ENCODE measurements at places on chromosomes 3 and 15. TPM values are rescaled to one million over a fixed set of nuclear protein-coding genes. Genes with fewer than 3 reads are reported as not detected.

The SGO1 gene
- 21.6 TPM for total RNA-seq

The SKIL gene
- 165 TPM for total RNA-seq

DNA sequence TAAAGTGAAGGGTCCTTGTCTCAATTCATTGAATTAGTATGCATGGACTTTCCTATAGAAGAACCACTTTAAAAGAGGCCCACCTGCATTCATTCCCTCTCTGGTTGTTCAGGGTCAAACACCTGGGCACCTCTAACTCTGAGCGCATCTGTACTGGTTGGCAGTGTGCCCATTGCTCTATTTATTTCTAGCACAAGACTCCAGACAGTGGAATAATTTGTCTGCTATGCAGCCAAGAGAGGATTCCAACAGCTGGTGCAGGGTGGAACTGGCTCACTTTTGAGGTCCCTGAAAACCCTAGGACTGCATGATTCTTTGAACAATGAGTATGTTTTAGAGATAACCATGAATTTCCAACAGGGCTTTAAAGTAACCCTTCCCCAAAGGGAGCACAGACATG, 57.9 kb downstream of the CCDC33 start:
- no peak for DNase-seq

DNA sequence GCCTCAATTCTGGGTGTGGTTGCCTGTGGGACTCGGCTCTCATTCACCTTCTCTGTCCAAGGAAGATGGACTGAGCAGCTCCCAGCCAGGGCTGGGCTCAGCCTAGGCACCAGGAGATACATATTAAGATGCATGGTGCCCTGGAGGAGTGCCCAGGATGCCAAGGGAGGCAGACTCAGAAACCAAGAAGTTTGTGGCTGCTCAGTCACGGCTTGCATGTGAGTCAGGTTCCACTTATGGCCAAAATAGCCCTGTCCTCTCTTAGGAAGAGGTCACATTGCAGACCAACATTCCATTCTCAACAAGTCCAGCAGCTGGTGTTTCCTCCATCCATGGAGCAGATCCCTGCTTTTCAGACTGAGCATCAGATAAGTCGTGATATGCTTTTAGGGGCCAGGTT, 21.8 kb downstream of the CDCP1 start:
- no peak for DNase-seq

The GTF2A2 gene
- 36.4 TPM for total RNA-seq

- peak; percentile 73 for DNase-seq
Observed at GRCh38 chr15:43370310-43370974, 401 bp downstream of the ZSCAN29 start.

DNA sequence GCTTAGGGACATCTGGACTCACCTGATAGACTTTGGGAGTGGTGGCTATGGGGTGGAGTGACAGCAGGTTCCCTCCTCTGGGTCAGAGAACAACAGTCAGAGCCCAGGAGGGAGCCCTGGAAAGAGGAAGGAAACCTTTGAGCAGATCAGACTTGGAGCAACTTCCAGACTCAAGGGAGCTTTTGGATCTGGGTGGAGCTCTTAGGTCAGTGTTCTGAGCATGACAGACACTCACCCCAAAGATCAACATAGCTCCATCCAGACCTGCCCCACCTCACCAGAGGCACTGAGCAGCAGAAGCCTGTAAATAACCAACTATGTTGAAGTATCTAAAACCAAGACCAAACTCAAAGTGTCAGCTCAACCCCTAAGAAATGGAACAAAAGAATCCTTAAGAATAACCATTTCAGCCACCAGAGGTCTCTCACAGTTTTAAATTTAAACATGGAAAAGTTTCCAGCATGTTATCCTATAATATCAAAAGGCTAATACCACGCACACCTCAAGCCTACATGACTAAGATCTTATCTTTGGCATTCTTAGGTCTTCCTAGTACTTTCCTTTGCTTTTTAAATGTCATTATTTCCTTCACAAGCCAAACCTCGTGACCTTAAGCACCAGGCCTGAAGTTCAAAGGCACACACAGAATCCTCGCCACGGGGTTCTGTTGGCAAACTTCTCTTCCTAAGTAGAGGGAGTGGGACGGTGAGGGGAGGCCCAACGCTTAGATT, 56.4 kb downstream of the UMPS start:
- DNase-seq: no peak

GRCh38 chr3:194204042-194204987, 68.4 kb downstream of the HES1 start:
- DNase-seq: peak; percentile 80

The CCDC12 gene
- total RNA-seq: 40.0 TPM

DNA sequence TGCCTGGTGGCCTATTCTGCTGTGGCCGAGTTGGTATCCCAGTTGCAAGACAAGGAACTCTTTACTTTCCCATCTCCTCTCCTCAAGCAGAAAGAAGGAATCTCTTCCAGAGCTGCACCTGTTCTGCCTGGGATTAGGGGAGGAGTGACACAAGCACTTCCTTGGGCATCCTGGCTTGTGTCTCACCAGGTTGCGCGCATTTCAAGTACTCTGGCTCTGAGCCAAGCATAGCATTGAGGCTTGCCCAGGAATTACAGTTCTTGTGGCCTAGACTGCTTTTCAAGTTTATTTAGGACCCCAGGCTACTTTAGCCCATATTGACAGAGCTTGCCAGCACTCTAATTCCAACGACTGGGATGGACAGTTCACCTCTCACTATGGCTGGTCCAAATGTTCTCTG, 150.5 kb downstream of the RSRC1 start:
- no peak for DNase-seq

GRCh38 chr3:187726564-187726963, 18.7 kb downstream of the BCL6 start:
- no peak for DNase-seq

The GUCA1C gene
- not detected for total RNA-seq

The ERICH6 gene
- total RNA-seq: not detected

GRCh38 chr15:89749951-89750559, 994 bp downstream of the MESP1 start:
- DNase-seq: no peak

DNA sequence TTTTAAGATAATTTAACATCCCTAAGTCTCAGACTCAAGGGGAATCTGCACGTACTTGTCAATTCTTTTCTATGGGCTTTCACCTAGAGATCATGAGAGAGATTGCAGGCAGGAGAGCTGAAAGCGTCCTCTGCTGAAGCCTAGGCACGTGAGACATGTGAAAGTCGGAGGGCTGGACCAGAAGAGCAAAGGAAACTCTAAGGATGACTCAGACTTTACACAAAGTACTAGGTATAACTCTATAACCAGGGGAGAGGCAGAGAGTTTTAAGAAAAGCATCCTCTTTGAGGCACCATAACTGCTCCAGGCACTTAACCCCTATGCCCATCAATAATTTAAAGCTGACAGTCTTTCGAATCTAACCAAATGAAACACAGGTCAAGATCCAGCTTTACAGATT, 436.6 kb downstream of the VGLL3 start:
- DNase-seq: no peak

The SPINK8 gene
- total RNA-seq: not detected

The FMN1 gene
- 1.7 TPM for total RNA-seq

DNA sequence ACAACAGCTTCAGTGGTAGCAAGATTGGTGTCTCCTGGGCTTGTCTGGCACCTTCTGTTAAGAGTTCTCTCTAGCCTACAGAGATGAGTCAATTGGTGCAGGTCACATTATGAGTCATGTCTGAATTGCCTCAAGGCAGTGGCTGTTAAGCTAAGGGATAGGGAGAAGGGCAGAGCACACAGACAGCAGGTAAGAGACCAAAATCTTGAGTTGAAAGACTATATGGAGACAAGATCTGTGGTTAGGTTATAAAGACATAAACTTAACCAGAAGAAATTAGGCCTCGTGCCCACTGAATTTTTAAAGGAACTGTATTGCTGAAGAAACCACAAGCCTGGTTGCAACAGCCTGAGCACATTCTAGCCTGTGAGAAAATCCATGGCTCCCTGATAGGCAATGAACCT, 19.2 kb upstream of the KPNA1 start:
- DNase-seq: no peak

- peak; percentile 79 for DNase-seq
Observed at GRCh38 chr15:45704329-45705249, 69.8 kb downstream of the SQOR start.

The HCLS1 gene
- total RNA-seq: 0.48 TPM

The LRRC31 gene
- total RNA-seq: not detected

DNA sequence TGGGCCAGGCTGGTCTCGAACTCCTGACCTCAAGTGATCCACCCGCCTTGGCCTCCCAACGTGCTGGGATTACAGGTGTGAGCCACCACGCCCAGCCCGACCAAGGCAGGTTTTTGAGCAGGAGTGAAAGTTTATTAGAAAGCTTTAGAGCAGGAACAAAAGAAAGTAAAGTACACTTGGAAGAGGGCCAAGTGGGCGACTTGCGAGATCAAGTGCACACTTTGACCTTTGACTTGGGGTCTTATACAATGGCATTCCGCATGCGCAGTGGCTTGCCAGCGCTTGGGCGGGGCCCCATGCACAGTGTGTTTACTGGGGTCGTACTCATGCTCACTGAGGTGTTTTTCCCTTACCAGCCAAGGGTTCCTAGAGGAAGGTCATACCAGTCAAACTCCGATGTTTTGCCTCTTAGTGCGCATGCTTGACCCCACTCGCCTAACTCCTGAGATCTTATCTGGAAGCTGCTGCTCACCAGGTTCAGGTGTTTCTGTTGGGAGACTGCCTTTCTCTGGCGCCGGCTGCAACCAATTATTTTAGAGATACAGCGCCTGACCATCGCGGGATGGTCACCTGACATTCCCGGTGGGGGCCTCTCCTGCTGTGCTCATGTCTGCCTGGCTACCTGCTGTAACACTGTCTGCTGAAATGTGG, 46.9 kb upstream of the FLNB start:
- no peak for DNase-seq

DNA sequence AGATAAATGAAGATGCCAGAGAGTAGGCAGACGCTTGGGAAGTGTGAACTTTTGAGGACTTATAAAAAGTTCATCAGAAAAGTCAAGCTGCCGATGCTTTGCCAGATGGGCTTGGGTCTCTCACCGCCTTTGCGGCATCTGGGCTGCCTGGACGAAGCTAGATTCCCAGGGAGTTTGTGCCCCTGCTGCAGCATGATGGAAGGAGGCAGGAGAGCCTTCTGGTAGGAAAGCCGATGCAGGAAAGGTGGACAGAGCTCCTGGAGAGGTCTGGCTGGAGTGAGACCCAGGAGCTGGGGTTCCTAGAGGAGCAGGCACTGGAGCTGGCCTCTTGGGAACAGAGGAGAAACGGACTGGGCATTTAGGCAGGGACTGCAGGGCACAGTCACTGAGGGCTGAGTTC, 51.9 kb upstream of the ATP2B2 start:
- no peak for DNase-seq

The TRPM1 gene
- 0.48 TPM for total RNA-seq

GRCh38 chr3:170493712-170494182, 75.1 kb downstream of the CLDN11 start:
- DNase-seq: no peak

DNA sequence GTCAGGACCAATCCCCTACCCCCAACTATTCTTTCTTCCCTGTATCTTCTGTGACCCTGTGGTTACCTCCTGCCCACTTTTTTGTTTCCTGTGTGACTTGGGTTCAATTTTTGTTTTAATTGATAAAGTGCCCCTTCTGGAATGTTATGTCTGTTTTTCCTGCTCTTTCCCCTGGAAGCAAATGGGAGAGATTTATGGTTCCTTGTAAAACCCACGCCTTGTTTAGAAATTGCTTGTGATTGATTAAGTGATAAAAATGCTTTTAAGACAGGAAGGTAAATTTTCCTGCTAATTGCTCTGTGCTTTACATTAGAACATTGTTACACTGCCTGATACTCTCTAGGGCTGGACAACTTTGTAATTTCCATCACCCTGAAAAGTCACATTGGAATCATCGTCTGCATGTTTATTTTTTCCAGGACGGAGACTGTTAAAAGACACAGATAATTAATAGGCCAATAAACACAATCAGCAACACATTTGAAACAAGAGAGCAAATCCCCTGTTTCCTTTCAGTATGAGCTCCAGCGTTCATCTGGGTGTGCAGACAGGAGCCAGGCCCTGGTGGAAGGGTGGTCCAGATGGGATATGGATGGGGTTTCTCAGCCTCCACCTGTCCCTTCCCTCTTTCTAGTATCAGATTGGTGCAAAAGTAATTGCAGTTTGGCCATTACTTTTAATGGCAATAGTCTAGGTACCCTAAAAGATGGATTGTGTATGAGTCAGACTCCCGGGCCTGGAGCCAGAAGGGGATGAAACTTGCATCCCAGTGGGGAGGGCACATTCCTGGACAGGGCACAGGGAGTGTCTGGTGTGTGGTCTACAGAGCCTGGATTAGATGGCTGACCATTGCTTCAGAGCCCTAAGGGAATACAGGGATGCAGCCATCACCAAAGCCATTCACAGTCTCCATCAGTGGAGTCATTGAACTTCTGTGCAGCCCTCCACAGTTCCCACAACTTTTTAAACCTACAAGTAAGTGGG, 58.1 kb upstream of the AGBL1 start:
- no peak for DNase-seq

- no peak for DNase-seq
Observed at GRCh38 chr15:53490341-53490740, 269.1 kb downstream of the WDR72 start.

The GOLGA6L6 gene
- total RNA-seq: not detected

DNA sequence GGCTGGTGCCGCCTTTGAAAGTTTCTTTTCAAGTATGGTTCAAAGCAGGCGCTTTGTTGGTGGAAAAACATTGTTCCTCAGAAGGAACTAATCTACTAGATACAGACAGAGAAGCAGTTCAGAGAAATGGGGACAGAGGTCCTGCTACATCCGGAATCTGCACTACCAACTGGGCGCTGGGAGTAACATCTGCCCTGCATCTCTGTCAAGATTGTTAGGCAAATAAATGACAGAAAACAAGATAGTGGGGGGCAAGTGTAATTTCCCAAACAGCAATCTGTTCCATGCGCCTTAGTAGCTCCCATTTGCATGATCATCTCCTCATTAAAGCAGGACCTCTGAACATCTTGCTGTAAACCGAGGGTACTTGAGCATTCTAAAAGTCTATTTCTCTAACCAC, 17.4 kb downstream of the TLE3 start:
- no peak for DNase-seq

DNA sequence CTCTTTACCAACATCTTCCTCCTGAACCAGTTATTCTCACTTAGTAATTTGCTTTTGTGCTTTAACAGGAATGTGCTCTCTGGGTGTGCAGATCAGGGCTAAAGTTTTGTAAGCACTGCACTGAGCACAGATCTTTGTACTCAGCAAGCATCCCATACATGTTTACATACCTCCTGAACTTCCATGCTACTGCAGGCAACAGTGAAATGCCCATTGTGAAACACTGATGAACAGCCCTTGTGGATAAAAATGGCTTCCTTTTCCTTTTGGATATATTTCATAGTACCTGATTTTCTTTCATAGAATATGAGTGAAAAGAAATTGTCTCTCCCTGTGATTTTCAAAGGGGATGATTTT, 855.9 kb downstream of the MCTP2 start:
- no peak for DNase-seq

The TYRO3 gene
- 72.6 TPM for total RNA-seq

GRCh38 chr3:142896201-142896755, 7.4 kb upstream of the PCOLCE2 start:
- no peak for DNase-seq

The CLDN18 gene
- not detected for total RNA-seq

The UTS2B gene
- 0.28 TPM for total RNA-seq
